GM18507 (cell line): ENCODE measurements at places on chromosomes 1 and 21.

DNA sequence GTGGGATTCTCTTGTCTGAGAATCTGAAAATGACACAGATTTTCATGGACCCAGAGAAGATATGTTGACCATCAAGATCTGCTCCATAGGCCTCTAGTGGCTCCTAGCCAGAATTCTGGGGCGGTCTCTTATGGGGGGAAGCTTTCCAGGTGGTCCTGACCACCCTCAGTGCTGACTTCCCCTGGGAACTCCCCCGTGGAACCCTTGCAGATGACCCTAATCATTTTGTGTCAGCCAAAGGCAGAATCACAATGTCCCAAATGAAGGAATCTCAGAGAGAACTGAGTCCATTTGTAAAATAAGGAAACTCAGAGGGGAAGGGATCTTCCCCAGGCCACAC is 3.6 kb downstream of the HEYL start:
- no peak for DNase-seq

- no peak for DNase-seq
These were observed 1.0 kb upstream of the MCOLN2 start for GRCh38 chr1:84997667-84998600.

GRCh38 chr1:37073854-37074379 is 39.6 kb upstream of the GRIK3 start:
- DNase-seq: no peak

DNA sequence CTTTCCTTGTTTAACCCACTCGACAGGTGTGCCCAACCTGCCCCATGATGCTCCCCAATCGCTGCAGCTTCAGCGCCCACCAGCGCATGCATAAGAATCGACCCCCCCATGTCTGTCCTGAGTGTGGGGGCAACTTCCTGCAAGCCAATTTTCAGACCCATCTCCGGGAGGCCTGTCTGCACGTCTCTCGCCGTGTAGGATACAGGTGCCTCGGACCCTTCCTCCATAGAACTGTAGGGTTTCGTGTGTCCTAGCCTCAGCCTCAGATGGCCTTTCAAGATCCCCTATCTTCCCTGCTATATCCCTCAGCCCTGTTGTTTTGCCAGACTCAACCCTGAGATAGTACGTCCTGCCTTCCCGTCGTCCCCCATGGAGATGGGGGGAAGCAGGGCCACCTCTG is 6.4 kb downstream of the ZNF687 start:
- no peak for DNase-seq

DNA sequence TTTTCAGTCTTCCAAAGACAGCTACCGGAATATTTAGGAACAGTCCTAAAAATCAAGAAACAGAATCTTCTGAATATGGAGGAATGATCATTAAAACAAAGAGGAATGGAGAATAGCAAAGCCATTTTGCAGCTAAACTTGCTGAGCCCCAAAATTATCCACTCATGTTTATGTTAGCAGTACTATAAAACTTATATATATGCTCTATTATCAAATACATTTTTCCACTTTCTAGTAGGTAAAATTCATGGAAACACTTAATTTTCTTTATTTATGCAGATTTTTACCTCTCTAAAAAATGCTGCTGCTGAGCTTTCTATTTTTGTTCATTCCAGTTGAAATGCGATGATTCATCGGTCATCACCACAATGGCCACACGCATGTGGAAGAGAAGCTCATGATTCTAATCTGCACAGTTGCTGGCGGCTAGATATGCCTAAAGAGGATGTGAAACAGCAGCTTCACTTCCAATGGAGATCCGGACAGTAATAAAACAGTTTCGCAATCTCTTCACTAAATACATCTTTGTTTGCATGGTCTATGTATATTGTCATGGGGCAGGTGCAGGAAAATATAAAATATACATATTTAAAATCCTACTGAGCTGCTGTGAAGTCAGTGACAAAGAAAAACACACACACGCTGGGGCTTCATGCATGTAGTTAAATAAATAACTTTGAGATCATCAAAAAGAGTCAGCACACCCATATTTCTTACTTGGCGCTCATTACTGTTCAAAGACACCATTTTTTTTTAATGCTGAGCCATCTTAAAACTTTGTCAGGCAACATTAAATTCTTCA is 292.2 kb downstream of the SMYD3 start:
- peak; percentile 36 for DNase-seq

- peak; percentile 67 for DNase-seq
These were observed 53.6 kb downstream of the KIF21B start for GRCh38 chr1:200969726-200970561.

- no peak for DNase-seq
These were observed 287.9 kb upstream of the FMN2 start for GRCh38 chr1:239803781-239804180.
